ENCODE measurements at places on chromosomes 2 and 18.
A peak's percentile ranks its signal among the peaks of the same experiment; 100 is the strongest.

- DNase-seq, result no peak
Observed at GRCh38 chr2:47079515-47080412, 75.3 kb downstream of the STPG4 start.

- DNase-seq, result no peak
Observed at GRCh38 chr2:51350100-51350499, 318.2 kb upstream of the NRXN1 start.

- no peak for DNase-seq
Observed at GRCh38 chr2:121210691-121211090, 74.3 kb downstream of the TFCP2L1 start.

GRCh38 chr2:111201214-111201613, 80.5 kb downstream of the BCL2L11 start:
- no peak for DNase-seq

DNA sequence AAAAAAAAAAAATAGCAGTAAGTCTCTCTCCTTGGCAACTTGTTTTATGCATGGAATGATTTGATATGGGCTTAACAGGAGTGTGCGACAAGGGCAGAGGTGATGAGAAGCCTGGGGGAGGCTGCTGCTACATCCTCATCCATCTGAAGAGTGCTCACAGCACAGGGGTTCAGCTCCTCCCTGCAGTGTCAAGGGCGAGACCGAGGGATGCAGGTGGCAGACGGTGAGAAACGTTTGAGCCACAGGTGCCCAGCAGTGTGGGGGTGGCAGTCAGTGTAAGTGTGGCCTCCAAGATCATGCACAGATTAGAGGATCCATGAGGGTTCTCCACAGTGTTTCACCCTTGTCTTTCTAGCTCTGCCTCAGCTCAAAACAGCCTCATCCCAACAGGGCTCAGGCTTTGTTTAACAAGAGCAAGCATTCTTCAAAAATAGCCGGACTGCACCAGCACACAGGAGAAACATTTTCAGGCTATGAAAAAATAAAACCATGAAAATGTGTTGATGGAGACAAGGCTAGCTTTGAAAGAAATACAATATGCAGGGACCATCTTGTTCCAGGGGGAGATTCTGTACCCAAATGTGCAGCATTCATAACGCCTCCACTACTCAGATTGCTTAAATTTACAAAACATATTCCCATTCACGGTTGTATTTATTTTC, 324.5 kb upstream of the MYT1L start:
- no peak for DNase-seq

DNA sequence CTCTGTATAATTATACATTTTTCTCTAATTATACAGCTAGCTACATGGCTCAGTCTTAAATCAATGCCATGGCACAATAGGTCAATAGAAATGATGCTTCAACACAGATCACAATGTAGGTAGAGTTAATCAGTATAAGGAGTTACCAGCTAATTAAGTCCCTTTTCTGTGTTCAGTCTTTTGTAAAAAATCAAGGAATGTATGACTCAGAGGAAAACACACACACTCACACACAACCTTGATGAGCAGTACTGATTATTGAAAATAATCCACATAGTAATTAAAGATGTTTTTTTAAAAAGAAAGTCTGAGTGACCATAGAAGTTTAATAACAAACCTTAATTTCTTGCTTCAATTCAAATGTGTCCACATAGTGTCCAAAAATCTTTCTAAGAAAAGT, 691.3 kb downstream of the LRP1B start:
- no peak for DNase-seq

- DNase-seq, result no peak
Observed at GRCh38 chr2:145040433-145040832, 520.5 kb upstream of the ZEB2 start.

- no peak for DNase-seq
Observed at GRCh38 chr18:51645607-51646006, 448.1 kb upstream of the MEX3C start.

DNA sequence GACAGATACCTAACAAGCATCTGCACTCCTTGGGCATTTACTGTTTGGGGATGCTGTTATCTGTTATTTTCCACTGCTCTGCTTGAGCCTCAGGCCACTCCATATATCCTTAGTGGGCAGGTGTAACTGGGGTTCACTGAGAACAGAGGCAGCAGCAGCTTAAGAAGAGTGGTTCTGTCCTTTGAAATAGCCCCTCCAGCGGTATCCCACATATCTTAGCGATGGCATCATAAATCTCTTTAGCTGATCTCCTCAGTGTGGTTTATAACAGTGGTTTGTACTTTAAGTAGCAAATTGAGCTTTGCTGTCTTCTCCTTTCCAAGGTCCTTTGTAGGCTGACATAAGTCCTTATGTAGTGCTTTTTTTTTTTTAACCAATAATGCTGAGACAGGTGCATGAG, 79.7 kb upstream of the RPRM start:
- no peak for DNase-seq

DNA sequence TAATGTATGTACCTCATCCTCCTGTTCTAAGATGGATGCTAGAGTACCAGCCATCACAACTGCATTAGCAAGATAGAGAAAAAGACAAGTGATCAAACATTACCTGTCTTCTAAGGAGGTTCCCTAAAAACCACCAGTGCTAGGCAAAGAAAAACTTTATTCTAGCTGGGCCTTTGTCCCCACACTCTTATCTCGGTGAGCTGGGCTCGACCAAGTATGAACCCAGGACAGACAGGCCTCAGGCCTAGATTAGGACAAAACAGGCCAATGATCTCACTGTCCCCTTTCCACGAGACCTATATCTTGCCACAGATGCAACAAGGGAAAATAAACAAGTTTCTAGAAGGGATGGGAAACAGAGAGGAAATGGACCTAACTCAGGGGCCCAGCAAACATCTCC, 127.6 kb upstream of the PKDCC start:
- no peak for DNase-seq

DNA sequence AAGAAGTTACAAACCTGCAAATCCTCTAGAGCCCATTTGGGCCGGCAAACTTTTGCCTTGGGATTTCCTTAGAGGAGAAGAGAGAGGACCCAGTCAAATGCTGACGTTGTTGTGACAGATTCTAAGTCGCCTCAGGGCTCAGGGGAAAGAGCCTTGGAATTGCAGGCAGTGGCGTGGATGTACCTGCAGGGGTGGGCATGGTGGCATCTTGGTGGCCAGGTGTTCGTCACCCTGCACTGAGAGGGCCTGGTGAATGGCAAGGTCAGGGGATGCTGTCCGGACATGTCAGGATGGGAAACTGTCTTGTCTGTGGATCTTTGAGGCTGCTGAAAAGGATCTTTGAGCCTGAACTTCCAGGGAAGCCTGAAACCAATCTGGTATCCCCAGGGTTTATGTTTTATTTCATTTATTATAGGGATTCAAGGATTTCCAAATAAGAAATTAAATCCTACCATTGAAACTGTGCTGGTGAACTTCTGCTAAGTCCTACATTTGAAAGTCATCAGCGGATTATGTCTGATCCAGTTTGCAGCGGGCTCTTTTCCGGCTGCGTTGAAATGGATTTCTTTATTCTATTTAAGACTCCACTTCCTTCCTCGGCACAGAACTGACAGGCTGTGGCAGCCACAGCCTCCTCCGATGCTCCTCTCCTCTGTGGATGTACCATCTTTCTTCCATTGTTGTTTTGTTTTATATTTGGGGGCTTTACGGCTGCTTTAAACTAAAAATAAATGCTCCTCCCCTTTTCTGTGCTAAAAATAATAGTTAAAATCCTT, 207.6 kb downstream of the AGAP1 start:
- DNase-seq, result no peak

- DNase-seq, result no peak
Observed at GRCh38 chr18:27298214-27298804, 113.2 kb upstream of the CHST9 start.

DNA sequence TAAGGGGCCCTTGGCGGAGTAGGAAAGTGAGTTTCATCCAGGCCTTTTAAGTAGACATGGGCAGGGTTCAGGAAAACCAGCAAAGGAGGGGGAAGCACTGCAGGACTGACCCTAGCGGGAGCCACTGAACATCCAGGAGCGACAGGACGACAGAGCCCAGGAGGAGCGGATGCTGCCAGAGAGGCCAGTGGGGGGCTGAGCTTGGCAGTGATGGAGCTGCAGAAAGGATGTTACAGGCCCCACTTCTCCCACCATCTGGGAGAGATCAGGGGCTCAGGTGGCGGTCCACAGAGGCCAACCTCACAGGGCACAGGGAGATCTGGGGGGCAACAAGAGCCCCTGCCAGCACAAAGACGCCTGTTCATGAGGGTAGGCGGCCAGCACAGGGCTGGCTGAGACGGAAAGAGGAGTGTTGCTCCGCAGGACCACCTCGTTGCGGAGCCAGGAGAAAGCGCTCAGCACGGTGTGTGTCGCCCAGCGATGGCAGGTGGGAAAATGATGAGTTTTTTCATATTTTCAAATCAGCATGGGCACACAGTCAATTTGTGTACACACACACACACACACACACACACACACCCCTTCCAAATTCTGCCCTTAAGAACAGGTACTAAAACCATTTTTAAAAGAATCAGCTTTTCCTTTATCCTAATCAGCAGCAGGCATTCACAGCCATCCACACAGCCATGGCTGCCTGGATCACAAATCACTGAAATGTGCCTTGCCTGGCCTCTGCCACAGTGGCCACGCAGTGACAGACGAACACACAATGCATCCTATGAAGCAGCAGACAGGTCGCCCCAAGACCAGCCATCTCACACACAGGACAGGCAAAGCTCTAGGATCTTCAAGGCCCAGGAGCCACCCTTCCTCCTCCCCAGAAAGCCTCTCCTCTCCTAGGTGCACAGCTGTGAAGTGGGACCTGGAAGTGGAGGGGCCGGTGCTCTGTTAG, 63.2 kb downstream of the NDUFA10 start:
- DNase-seq, result no peak

DNA sequence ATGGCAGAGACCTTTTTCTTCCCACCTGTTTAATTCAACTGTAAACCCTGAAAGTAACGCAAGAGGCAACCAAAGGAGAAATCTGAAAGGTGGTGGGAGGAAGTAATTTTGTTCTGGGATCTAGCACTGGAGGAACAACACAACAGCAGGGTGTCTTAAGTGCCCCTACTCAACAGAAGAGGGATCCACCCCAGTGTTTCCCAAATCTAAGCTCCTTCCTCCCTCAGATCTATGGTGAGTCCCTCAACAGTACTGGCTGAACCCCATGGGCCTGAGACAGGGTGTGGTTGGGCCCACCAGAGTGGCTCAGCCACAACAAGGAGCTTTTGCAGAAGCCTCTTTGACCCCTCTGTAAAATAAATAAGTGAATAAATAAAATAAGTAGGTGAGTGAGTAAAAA, 790.3 kb downstream of the ERBB4 start:
- no peak for DNase-seq

DNA sequence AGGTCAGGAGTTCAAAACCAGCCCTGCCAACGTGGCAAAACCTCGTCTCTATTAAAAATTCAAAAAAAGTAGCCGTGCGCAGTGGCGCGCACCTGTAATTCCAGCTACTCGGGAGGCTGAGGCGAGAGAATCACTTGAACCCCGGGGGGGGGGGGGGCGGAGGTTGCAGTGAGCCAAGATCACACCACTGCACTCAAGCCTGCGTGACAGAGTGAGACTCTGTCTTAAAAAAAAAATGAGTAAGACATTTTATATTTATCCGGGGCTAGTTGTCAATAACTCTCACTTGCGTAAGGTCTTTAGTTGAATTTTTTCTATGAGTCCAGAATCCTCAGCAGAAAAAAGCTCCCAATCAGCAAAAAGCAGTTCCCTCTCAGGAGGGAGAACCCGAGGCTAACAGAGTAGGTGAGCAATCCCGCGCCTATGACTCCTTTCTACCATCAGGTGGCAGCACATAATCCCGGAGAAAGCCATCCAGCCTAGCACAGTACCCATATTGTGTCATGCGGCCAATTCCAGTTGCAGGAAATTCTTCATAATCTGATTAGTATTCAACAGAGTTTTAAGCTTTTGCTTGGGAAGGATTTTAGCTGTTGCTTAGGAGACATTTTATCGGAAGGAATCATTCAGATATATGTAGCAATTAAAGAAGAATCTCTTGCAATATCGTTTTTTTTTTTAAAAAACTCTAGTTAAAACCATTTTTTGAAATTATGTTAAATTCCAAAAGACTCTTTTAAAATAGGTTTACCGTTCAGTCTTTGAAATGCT, 11.9 kb upstream of the CRYGA start:
- peak; percentile 33 for DNase-seq

- no peak for DNase-seq
Observed at GRCh38 chr2:27356056-27356381, 545 bp downstream of the GTF3C2 start.

DNA sequence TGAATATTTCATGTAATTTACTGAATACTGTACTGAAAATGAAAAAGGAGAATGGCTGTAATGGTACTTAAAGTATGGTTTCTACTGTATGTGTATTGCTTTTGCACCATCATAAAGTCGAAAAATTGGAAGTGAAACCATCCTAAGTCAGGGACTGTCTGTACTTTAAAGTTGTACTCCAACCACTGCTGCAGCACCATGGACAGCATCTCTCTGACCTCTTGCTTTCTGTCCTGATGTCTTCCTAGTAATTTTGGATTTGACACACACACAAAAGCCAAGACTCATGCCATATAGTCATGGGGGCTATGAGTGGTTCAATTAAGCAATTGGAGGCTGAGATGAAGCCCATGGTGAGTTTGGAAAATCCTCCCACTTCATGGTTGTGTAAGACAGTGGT, 256.3 kb upstream of the PKDCC start:
- DNase-seq, result no peak

GRCh38 chr2:139613264-139613663, 833.1 kb upstream of the NXPH2 start:
- no peak for DNase-seq

- DNase-seq, result no peak
Observed at GRCh38 chr2:69122271-69122670, 109.3 kb downstream of the ANTXR1 start.

GRCh38 chr2:175039490-175039889, 34.3 kb upstream of the CHN1 start:
- DNase-seq, result no peak

GRCh38 chr18:38747153-38747552, 1181.6 kb upstream of the CELF4 start:
- DNase-seq, result no peak

GRCh38 chr2:128444121-128444771, 125.6 kb upstream of the HS6ST1 start:
- DNase-seq, result no peak

DNA sequence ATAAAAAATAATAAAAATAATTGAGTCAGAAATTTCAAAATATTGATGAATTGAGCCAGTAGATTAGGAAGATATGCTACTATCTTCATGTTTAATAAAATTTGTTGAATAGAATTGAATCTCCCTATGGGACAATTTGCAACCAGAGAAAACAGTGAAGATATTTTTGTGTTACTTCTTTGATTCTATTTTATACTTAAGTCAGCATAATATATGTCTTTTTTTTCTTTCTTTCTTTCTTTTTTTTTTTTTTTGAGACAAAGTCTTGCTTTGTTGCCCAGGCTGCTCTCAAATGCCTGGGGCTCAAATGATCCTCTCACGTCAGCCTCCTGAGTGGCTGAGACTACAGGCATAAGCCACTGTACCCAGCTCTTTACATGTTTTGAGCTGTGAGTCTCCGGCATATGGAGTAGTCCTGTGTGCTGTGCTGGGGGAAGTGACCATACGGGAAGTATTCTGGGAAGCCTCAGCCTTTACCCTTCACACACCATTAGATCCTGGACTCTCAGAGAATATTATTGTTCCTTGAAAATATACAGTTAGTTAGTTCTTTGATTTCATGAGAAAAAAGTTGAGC, 13.8 kb upstream of the IAH1 start:
- DNase-seq, result no peak

- DNase-seq, result no peak
Observed at GRCh38 chr2:217667512-217667911, 335.3 kb downstream of the TNS1 start.

- no peak for DNase-seq
Observed at GRCh38 chr2:133400411-133400810, 167.9 kb downstream of the NCKAP5 start.

- DNase-seq, result no peak
Observed at GRCh38 chr2:101328474-101329007, 20.0 kb upstream of the RNF149 start.
